ENCODE measurements at places on chromosomes 1 and 21.

DNA sequence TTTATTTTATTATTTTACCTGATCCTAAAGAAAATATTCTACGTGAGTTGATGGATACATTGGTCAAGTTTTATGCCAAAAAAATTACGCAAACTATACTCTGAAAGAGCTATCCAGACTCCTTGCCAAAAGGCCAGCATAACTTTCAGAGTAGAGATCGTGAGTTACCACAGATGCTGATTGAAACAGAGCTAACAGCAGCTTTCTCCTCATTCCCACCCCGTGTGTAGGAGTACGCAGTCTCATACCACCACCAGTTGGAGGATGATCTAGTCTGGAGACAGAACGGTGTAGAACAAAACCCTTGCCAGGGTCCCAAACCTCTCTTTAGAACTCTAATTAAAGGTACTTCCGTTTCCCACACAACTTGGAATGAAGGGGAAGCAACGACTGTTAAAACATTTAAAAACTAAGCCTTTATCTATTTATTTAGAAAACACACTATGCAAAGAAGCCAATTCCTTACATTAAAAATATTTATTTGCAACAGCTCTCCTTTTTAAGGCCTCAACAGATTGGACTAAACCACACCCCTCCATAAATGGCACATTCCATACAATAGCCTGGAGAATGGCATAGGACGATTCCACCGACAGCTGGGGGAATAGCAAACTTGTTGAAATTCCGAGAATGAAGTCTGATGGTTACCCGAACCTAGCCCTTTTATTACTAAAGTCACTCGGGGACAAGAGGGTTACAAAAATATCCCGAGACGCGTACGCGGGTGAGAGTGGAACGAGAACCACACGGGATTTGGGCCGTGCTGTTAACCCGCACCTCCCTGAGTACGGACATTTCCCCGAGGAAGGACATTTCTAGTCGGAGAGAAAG, 1.4 kb downstream of the NUCKS1 start:
- DNase-seq = peak; percentile 63

GRCh38 chr1:31620631-31621497, 3.4 kb downstream of the HCRTR1 start:
- DNase-seq = no peak

GRCh38 chr1:110360431-110360830, 21.3 kb downstream of the RBM15 start:
- no peak for DNase-seq

- peak; percentile 33 for DNase-seq
Measured at GRCh38 chr1:225813214-225813964, 3.5 kb downstream of the EPHX1 start.

- DNase-seq = no peak
Measured at GRCh38 chr1:61434276-61434675, 290.7 kb downstream of the TM2D1 start.

GRCh38 chr1:39131940-39132339, 72.6 kb upstream of the MACF1 start:
- no peak for DNase-seq

GRCh38 chr1:35270836-35271235, 2.3 kb downstream of the ZMYM4 start:
- no peak for DNase-seq

GRCh38 chr1:162617513-162617912, 14.8 kb upstream of the DDR2 start:
- DNase-seq = no peak

DNA sequence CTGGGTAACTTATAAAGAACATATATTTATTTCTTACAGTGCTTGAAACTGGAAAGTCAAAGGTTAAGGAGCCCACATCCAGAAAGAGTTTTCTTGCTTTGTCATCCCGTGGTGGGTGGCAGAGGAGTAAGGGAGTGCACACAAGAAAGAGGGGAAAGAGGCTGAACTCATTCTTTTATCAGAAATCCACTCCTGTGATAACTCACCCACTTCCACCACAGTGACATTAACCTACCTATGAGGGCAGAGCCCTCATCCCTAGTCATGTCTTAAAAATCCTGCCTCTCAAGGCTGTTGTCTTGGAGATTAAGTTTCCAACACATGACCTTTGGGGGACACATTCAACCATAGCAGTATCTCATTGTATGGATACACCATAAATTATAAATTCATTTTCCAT, 32.5 kb upstream of the RGS4 start:
- DNase-seq = no peak

DNA sequence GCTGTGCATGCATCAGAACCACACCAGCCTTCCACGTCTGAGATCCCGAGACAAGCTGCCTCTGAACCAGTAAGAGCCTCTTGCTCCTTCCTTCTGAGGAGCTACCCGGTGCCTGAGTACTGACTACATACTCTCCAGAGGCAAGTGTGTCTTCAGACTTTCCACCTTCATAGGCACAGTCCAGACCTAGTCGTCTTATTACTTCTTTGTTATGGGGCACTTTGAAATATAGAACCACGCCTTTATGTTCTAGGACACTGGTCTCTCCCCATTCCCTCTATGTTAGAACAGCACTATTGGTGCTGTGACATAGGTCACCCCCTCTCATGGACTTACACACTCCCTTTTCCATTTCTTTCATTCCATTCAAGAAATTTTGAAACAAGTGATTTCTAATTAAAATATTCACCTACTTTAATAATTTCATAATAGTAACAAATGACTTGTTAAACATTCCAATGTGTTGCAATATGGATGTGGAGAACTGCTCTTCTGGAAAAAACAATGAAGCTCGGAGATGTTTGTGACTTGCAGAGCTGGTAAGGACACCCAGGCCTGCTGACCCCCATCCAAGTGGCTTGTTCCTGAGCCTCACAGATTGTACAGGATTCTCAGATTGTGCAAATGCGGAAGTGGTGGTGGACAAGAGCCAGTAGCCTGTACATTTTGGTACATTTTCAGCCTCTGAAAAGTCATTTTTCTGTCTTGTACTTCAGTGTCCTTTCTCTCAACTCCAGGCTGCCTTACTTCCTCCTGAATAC, 76.1 kb upstream of the SIPA1L2 start:
- no peak for DNase-seq

- peak; percentile 18 for DNase-seq
Measured at GRCh38 chr1:76944942-76945341, 77.7 kb downstream of the ST6GALNAC5 start.

DNA sequence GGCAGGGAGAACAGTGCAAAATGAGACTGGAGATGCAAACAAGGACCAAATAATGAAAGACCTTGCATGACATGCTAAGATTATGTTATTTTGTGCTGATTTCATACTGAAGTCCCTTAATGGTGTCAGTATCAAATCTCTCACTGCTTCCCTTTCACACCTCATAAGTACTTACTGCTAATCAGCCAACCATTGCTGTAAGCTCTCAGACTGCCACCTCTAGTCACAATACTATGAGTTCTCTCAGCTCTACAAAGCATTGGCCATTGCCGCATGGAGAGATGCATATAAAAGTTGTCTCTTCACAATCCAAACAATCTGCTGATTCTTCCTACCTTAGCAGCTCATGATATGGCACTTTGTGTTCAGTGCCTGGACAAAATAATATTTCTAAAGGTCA, 375.4 kb downstream of the LTN1 start:
- no peak for DNase-seq

DNA sequence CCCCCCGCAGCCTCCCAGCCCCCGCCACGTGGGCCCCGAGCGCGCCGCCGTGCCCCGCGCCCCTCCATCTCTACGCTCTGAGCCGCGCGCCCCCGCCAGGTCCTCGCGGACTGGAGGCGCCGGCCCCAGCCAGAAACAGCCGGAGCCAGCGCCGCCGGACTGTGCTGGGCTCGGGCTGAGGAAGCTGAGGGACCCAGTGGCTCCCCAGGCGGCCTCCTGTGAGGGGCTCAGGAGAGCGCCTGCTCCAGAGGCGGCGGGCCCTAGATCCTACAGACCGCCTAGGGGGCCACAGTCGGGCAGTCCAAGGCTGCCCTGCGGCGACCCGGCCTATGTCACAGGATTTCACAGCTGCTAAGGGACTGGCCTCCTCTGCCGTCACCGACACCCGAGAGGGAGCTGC, 82.1 kb downstream of the NENF start:
- DNase-seq = no peak

DNA sequence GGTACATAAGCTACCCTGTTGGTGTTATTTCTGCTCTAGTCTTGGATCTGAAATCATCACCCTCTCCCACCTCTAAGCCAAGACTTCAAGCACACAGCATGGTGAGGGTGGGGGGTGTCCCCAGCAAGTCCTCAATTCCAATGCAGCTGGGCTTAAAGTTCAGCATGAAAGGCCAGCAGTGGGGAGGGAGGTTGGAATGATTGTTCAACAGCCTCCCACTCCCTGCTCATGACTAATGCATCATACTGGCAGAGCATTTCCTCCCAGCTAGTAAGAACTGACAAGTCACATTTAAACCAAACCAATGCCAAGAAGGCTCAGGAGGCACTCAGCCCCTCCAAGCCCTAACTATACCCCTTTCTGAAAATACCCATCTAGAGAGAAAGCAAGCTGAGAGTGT, 50.1 kb downstream of the TIAM1 start:
- DNase-seq = peak; percentile 67

DNA sequence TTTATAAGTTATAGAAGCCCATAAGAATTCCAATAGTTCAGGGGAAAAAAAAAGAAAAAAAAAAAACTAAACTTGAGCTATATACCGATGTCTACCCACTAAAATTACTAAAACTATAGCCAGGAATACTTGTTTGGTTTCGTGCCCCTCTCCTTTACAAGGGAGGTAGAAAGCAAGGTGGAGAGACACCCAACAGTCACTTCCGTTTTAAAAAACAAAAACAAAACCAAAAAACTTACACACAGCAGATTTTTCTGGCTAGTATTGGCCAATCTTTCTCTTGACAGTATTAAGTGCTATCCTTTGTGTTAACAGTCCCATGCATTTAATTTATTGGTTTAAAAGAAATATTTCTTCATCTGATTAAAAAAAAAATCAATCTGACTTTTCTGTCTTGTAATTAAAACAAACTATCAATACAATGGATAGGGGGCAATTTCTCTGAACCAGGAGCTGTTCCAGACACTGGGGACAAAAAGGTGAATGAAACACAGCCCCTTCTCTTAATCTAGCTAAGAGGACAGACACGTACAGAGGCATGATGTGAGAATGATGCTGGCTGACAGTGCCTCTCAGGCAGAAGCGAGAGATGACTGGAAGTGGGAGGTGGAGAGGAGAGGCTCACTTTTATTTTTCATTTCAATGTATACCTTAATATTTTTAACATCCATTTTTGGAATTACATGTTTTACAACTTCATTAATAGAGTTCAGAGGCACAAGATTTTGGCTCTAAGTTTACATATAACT, 214.8 kb downstream of the RERE start:
- no peak for DNase-seq

- no peak for DNase-seq
Measured at GRCh38 chr1:93651695-93652094, 29.9 kb downstream of the BCAR3 start.

DNA sequence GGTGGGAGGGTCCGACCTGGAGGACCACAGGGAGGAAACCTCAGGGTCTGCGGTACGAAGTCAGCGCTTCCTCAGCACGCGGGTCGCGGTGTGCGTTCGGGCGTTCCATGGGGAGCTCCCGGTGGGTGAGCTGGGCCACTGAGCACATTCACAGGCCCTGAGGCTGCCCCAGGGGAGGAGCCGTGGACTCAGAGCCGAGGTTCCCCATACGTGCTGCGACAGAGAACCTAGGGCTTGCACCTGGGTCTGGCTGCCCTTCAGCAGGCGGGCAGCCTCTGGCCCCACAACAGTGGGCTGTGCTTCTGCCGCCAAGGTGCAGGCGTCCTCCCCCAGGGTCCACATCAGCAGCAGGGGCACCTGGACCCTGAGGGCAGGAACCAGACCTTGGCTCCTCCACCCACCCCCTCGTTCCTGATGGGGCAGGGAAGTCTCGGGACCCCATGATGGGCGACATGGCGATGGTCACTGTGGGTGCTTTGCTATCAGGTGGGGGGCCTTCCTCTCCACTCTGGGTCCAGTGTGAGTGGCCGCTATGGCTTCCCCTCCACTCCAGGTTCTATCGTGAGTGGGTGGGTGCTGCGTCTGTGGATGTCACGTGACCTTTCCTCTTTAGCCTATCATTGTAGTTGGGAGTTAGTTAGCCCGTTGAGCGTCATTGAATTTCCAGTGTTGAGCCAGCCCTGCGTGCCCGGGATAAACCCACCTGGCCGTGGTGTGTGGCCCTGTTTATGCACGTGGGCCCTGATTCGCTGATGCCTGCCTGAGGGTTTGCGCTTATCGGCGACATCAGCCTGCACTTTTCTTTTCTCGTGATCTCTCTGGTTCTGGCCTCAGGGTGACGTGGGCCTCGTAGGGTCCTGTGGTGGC, 27.9 kb downstream of the FTCD start:
- no peak for DNase-seq

GRCh38 chr1:20921285-20921684, 134.2 kb upstream of the HP1BP3 start:
- no peak for DNase-seq

DNA sequence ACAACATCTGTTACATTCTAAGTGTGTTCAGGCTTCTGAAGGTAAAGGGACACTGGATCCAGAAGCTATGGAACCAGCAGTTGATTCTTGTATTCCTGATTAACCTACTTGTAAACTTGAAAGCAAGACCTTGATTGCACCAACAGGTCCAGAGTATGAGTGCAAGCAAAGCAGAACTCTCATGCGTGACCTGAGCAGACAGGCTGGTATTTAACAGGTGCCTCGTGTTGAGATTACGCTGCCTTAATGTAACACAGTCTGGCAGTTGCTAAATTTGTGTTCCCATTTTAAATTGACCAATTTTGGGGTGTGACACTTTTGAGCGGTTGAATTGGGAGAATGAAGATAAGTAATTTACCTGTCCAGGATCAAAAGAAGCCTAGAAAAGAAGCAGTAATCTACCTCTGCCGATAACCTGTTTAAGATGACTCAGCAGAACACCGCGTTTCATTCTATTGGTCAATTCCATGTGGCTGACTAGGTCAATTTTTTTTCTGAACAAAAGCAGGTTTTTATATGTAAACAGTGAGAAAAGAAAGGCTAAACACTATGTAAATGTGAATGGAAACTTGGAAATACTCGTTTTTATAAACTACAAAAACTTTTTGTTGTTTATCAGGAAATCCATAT, 147.6 kb downstream of the DYRK1A start:
- no peak for DNase-seq

GRCh38 chr1:67269061-67269460, 38.6 kb upstream of the IL12RB2 start:
- no peak for DNase-seq

- no peak for DNase-seq
Measured at GRCh38 chr1:213678348-213678747, 309.4 kb upstream of the PROX1 start.

DNA sequence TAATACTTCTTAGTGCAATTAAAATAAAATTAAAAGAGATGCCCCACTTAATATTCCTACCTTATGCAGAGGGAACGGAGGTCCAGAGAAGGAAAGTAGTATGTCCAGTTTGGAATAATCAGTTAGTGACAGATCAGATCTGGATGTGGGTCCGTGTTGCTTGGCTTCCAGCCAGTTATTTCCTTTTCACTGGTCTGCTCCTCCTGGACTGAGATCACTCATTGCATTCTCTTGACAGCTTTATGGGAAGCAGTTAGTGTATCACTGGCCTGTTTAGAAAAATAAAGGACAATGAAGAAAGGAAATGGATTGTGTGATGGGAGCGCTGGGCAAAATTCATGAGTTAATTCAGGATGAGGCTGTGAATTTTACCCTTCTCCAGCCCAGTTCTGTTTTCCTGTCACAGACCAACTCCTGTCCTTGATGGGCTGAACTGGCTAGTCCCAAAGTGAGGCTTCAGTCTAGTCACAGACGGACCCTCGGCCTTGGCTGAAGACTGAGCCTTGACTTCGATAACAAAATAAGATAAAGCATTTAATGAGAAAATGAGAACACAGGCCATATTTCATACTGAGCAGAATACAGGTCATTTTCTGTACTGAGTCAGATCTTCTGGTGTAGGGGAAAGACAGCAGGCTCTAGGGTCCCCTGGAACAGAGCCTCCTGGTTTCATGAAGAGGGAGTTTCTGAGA, 85.2 kb upstream of the TRABD2B start:
- DNase-seq = no peak
